Foreskin fibroblast (primary cell): ENCODE measurements at places on chromosomes 11 and 22.

DNA sequence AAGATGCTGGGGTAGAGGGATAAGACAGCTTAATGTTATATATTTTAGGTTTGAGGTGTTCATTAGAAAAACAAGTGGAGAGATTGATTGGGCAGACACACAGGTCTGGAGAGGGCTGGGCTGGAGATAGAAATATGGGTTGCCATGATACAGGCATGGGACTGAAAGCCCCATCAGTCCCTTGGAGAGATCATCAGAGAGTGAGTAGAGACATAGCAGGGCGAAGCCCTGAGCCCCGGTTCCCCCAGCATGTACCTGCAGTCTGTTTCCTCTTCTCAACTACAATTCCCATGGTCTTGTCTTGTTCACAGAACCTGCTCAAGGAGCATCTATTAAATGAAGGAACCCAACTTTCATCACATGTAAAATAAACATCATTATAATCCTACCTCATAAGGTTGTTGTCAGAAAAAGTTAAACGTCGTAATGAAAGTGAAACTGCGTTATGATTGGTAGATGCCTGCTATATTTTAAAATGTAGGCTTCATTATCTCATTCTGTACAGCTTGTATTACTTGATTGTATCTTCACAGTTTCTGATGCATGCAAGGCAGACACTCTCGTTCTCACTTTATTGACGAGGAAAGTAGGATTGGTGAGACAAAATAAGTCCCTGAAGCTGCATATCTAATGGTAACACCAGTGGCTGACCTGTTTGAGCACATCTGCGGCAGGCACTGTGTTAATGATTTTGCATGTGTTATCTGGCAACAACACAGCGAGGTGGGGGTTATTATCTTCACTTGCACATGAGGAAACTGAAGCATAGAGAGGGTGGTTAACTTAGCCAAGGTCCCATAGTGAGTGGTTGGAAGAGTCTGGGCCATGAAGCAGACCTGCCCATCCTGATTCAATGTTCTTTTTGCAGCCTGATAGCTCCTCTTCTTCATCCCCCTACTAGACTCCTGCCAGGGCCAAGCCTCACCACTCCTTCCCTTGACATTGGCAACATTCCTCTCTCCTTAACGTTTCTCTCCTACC, 63.5 kb downstream of the ENDOD1 start:
- DNase-seq: no peak

DNA sequence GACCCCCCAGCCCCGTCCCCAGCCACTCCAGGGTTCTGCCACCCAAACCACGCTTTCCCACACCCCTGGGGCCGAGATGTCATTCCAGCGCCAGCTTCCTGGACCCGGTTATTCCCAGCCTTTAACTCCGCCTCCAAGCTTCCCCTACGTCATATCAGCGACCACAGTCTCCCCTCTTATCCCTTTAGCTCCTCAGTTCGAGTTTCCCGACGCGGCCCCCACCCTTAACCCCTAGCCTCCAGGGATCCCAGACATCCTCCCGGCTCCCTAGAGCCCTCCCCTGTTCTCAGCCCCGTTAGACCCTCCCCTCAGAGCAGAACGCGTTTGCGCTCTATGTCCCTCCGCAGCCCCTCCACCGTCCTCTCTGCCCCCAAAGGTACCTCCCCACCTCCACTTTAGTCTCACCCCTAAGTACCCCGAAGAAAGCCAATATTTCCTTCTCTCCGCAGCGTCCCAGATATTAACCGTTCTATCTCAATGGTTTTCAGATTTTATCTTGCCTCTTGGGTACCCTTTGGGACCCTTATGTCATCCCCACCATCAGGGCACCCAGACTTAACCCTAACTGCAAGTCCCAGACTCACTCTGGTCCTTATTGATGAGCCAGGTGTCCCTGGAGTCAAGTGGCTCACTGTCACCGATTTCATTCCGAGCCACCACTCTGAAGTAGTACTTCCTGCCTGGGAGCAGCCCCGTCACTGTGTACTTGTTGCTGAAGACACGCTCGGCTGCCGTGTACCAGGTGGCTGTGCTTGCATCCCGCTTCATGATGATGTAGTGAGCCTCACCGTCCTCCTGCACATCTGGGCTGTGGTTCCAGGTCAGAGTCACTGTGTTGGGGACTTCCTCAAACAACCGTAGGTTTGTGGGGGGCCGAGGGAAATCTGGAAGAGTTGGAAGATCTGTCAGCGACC, 8.0 kb downstream of the TMEM86A start:
- DNase-seq: peak; percentile 53

DNA sequence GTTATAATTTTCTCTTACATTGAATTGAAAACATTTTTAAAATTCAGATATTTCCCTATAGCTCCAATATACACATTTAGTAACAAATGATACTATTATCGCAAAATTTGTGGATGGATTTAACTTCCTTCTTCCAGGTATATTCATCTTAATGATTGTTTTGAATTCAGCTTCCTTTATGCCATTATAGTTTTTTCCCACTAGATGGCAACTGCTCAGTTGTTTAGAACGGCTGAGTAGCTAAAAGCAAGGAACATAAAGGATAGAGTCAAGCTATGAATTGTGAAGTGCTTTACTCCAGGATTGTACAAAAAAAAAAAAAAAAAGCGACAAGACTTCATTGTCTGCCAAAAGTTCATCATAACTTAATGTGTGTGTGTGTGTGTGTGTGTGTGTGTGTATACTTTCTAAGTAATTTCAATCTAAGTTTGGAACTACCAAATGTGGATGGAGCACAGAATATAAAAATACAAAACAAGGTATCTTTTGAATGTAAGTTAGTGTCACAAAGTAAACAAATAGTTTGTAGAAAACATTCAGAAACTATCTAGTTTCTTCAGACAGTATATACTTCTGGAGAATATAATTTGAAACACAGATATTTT, 846.4 kb downstream of the DLG2 start:
- no peak for DNase-seq

DNA sequence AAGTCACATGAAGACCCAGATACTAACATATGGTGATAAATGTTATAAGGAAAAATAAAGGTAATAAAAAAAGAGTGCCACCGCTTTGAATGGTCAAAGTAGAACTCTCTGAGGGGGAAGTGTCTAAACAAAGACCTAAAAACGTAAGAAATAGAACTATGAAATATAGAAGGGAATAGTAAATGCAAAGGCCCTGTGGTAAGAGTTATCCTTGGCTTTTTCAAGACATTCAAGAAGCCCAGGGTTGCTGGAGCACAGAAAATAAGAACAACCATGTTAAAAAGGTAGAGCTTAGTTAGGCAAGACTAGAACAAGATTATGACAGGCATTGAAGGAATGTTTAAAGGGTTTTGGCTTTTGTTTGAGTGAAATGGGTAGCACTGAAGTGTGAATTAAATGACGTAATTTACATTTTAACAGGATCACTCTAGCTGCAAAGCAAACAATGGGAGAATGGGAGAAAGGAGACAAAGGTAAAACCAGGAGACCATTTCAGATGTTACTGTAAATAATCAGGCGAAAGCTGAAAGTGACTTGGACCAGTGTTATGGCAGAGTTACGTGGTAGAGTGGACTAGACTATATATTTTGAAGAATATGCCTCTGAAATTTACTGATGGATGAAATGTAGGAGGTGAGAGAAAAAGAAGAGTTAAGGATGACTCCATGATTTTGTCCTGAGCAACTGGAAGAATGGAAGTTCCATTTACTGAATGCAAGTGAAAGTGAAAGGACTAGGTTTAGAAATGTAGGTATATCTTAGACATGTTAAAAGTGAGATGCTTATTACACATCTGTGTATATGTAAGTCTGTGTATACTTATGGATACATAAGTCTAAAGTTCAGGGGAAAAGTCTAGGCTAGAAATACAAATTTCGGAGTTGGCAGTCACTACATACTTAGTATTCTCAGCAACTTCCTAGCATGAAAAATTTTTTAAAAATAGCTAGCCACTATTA, 28.5 kb downstream of the BTBD10 start:
- DNase-seq: no peak

DNA sequence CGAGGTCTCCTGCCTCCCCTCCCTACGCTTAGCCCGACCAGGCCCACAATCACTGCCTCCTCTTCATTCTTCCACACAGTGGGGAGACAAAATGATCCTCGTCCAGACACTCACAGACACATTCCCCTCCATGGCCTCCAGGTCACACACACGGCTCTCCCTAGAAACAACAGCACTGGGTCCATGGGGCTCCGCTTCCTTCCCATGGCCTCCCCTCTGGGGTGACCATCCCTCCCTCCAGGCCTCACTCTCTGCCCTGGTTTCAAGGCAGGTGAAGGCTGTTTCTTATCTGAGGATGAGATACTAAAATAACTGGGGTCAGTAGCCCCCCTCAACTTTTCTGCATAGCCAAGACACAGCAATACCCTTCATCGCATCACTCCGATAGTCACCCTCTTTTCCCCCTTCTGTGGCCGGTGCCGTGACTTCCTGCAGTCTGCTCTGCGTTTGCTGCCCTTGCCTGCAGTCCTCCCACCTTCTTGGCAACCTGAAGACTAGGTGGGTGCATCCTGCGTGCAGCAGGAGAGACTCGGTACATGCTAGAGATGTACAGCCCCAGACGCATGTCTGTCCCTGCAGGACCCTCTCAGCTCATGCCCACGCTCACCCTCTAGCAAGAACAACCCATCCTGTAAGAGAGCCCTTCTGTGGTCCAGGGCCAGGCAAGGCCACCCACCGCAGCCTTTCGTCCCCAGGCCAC, 55.8 kb downstream of the CD6 start:
- DNase-seq: no peak

DNA sequence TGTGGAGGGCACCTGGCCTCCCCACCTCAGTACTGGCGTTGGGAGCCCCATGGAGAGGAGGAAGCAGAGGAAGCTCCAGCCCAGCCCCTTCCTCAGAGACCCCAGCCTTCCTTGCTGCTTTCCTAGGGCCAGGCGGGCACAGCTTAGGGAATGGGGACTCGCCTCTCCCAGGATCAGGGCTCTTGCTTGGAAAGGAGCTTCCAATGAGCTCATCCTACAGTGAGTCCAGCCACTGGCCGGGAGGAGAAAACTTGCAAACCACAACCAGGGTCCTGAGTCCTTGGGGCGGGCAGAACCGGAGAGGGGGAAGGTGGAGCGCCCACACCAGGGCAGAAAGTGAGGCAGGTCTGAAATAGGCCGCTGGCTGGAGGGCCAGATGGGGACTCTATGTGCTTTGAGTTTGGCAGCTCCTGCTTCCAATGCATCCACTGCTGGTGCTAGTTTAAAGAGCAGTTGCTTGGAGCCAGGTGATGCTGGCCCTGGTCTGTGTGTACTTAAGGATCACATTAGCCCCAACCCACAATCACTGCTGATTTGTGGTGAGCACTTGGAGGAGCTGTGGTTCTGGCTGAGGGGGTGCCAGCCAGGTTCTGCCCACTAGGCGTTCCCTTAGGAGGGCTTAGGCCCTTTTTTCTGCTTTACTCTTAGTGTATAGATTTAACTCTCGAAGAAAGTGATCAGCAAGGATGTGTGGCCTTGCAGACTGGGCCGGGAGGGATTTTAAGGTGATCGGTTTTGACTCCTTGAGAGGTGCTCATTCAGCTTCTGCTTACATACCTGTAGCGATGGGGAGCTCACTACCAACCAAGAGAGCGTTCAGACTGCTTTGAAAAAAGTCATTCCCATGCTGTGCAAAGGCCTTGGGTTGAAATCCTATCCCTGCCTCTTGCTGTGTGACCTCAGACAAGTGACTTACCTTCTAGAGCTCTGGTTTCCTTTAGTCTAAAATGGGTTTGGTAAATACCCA, 81.9 kb downstream of the TP53I11 start:
- no peak for DNase-seq

- DNase-seq: peak; percentile 37
These were observed 84.0 kb upstream of the RCN1 start for GRCh38 chr11:32006799-32007388.

DNA sequence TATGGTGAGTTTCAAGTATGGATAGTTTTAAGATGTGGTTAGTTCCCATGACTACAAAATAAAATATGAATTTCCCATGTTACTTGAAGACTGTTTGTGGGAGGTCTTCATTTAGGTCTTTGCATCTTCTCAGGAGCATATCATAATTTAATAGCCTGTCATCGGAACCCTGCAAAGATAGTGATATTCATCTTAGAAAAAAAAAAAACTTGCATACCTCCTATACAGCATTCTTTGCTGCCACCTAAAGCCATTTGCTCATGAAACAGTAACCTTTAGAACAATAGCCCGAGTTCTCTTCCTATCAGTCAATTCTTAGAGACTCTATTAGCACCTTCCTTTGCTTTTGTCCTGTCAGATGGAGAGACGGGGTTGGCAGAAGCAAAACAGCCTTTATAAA, 75.3 kb downstream of the ARFGAP2 start:
- DNase-seq: no peak

GRCh38 chr22:47784991-47785390, 1022.5 kb downstream of the TBC1D22A start:
- no peak for DNase-seq

DNA sequence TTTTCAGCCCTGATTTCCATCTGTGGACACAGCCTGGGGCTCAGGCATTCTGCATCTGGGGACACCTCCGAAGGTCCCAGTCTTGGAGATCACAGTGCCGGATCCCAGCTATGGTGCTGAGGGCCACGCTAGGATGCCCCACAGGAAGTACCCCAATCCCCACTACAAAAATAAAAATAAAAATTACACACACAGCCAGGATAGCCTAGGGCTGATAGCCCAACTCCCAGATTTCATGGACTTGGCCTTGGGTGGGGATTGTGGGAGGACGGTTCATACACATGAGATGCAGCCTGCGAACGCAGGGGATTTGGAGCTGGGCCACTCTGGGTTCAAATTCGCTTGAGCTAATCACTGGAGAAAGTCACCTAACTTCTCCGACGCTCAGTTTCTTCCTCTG, 237.7 kb downstream of the BUD13 start:
- DNase-seq: no peak

DNA sequence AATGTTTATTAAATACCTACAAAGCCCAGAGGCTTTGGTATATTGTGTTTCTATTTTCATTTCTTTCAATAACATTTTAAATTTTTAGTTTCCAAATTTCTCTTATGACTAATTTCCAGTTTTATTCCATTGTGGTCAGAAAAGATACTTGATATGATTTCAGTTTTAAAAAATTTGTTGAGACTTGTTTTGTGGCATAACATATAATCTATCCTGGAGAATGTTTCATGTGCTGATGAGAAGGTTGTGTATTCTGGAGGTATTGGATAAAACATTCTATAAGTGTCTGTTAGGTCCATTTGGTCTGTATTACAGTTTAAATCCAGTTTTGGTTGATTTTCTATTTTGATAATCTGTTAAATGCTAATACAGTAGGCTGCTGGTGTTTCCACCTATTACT, 9.8 kb upstream of the RAG1 start:
- no peak for DNase-seq

- no peak for DNase-seq
These were observed 50.4 kb downstream of the DENND5A start for GRCh38 chr11:9214765-9215164.

- DNase-seq: no peak
These were observed 44.6 kb downstream of the SFI1 start for GRCh38 chr22:31540966-31541365.

- no peak for DNase-seq
These were observed 48.9 kb downstream of the CD82 start for GRCh38 chr11:44614281-44614775.

- no peak for DNase-seq
These were observed 96.9 kb downstream of the MORC2 start for GRCh38 chr22:30871391-30872284.
